CD4-positive, alpha-beta T cell (primary cell): ENCODE measurements at places on chromosomes 7 and 10.

- no peak for DNase-seq
These were observed 34.4 kb downstream of the UNC5B start for GRCh38 chr10:71246591-71247413.

- no peak for DNase-seq
These were observed 185.1 kb upstream of the AGK start for GRCh38 chr7:141366091-141366621.

GRCh38 chr10:4285121-4285520 lies 500.1 kb upstream of the KLF6 start:
- DNase-seq: no peak

DNA sequence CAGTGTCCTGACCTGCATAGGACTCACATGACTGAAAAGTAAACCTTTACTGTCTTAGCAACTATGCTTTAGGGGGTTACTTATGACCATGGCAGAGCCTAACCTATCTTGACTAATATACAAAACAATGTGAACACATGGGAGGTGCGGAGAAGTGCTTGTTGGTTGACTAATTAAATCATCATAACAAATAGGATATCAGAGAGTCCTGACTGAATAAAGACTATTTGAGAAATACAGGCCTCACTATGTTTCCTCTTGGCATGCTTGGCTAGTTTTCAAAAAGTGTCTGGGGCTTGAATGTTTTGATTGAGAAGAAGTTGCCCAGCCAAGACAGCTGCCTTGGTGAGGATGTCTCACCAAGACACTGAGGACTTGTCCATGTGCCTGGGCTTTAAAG lies 104.4 kb upstream of the PHYHIPL start:
- DNase-seq: no peak

DNA sequence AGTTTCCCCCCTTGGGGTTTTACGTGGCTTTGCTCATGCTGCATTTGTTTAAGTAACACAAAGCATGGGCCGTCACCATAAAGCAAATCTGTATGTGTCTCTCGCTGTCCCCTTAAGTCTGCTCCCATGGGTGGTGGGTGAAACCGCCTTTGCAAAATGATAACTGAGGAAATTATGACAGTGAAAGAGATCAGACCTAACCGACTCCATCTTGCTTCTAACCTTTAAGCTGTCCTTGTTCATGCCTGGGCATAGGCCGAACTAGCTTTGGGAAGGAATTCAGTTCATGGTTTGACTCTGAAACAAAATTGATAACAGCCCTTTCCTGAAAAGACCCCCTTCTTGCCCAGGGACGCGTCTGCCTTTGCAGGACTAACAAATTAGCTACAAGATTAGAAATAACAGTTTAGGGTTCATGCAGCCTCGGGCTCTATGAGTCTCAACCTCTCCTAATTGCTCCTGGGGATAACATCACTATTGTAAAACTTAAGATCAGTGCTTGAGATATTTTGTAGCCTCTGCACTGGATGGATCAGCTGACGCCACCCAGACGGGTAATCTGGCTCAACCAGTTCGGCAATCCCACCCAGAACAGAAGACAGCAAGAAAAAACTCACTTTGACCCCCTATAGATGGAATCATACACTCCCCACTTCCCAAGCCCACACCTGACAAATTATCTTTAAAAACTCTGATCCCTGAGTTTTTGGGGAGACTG lies 623.7 kb downstream of the TYW1 start:
- no peak for DNase-seq

DNA sequence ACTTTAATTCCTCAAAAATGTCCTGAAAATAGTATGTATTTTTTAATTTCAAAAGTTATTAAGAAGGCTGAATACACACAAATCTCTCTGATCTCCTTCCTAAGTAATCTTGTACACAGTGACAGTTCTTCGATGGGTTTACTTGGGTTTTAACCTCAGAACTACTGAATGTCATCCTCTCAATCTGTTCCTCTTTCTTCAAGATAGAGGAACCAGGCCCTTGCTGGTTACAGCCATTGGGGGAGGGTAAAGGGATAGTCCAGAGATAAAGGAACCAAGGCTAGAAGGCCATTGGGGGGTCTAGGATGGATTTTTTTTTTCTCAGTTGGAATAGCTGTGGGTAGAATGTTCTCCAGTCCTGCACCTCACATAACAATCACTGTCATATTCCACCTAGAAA lies 224.9 kb downstream of the SKIDA1 start:
- no peak for DNase-seq

GRCh38 chr7:46970476-46970875 lies 611.4 kb downstream of the TNS3 start:
- DNase-seq: no peak

DNA sequence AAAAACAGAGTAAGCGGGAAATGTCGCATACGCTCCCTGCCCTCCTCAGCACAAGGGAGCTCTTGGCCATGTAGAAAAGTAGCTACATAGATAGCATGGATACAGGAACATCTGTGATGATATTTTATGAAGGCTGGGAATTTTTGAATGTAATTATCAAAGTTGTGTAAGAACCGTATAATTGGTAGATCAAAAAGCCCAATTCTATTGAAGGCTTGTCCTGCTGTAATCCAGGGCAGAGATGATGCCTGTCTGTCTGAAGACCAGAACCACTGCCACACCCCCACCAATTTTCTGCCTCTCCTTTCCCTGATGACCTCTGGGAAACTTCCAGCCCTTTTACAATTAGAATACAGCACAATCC lies 51.4 kb downstream of the ZRANB1 start:
- DNase-seq: no peak

DNA sequence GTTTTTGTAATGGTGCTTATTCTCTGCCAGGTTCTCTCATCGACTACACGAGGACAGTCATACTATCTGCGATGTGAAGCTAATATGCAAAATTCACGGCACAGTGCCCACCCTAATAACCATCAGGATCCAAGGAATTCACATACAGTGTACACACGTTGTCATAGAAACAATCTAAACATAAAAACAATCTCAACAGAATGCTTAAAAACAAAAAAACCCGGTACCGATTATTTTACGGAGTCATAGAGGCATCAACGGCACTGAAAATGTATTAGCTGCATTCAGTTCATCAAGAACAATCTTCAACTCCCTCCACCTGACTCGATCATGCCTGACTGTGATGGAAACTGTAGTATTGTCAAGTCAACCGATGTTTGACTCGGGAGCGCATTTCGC lies 628 bp downstream of the MRPS33 start:
- DNase-seq: no peak

DNA sequence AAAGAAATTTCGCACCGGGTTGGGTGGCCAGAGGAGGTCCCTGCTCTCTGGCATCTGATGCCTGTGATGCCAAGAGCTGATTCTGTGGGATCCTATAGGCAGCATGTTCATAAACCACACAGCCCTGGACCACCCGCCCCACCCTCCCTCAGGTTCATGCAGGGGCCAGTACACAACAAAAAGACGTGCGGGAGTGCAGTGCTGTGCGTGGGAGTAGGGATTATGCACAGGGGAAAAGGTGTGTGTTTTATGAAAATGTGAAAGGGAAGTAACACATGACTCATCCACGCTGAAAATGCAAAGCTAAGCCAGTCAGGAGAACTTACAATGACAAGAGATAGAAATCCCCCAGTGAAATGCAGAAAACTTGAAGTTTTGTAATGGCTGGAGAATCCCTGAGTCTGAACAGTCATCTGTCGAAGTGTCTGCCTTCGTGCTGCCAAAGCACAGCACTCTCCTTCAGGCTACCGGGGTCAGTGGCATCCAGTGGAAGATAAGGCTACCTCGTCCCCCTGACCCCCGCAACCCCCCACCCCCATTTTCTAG lies 1.1 kb downstream of the KIAA1217 start:
- no peak for DNase-seq

GRCh38 chr7:106517508-106517907 lies 143.4 kb downstream of the CCDC71L start:
- DNase-seq: no peak

DNA sequence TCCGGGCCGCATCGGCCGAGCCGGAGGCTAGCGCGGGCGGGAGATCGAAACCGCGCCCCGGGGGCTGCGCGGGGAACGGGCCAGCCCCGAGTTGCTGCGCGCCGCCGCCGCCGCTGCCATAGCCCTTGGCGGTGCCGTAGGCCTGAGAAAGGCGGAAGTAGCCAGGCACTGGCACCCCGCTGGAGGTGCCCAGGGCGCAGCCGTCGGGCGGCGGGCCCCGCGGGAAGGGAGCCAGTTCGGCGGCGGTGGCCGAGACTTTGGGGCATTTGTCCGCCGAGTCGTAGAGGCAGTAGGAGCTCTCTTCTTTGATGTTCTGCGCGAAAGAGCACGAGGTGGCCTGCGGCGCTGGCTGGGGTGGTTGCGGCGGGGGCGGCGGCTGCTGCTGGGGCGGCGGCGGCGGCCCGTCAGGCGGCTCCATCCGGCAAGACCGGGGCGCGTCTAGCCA lies 587 bp downstream of the HOXA10 start:
- DNase-seq: peak; percentile 68

- DNase-seq: no peak
These were observed 21.5 kb downstream of the ZMIZ1 start for GRCh38 chr10:79090134-79090803.

DNA sequence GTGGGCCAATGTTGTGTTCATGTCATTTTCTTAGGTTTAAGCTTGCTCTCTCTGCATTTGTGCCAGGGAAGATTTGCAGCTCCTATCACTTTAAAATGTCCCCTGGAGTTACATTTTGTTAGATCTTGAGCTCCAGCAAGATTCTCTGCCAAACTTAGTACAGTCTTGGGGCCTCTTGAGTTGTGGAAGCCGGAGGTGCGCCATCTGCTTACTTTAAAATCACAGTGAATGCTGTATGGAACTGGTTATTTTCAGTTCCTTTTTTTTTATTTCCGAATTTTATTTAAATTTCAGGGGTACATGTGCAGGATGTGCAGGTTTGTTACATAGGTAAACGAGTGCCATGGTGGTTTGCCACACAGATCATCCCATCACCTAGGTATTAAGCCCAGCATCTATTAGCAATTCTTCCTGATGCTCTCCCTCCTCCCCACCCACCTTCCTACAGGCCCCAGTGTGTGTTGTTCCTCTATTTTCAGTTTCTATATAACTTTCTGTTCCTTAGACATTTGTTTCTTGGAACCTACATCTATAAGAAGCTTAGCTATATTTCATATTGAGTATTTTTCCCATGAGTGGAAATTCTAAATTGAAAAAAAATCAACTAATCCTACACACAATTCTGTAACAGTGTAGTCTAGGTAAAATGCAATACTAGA lies 114.4 kb upstream of the CREB5 start:
- DNase-seq: no peak

- no peak for DNase-seq
These were observed 69.4 kb downstream of the MCMBP start for GRCh38 chr10:119803264-119803663.
